GM13976 (cell line): ENCODE measurements at places on chromosomes 12 and 14.

- DNase-seq = no peak
These were observed 132.5 kb downstream of the KTN1 start for GRCh38 chr14:55712491-55712890.

- peak; percentile 11 for DNase-seq
These were observed 14.7 kb downstream of the RITA1 start for GRCh38 chr12:113200021-113200797.

DNA sequence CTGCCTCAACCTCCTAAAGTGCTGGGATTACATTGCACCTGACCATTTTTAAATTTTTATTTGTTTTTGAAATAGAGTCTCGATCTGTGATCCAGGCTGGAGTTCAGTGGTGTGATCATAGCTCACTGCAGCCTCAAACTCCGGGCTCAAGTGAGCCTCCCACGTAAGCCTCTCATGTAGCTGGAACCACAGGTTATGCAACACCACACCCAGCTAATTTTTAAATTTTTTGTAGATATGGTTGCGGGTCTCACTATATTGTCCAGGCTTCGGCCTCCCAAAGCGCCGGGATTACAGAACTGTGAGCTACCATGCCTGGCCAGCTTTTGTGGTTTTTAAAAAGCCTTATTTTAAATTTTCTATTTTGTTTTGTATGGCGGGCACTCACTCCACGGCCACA lies 2.2 kb upstream of the DRAM1 start:
- no peak for DNase-seq

DNA sequence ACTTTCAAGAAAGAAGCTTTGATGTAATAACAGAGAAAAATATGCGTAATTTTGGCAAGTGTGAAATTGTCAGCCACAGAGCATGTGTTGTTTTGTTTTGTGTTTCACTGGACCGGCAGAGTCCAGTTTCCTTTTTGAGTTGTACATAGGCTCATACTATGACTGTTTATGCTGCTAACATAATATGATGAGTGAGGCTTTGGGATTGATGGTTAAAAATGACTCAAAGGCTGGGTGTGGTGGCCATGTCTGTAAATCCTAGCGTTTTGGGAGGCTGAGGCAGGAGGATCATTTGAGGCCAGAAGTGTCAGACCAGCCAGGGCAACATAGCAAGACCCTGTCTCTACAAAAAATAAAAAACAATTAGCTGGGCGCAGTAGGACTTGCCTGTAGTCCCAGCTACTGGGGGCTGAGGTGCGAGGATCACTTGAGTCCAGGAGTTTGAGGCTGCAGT lies 487.9 kb downstream of the PCNX1 start:
- no peak for DNase-seq

- no peak for DNase-seq
These were observed 122.4 kb upstream of the PTPRQ start for GRCh38 chr12:80321653-80322052.

- no peak for DNase-seq
These were observed 197.6 kb downstream of the SLC38A4 start for GRCh38 chr12:46628176-46628575.

DNA sequence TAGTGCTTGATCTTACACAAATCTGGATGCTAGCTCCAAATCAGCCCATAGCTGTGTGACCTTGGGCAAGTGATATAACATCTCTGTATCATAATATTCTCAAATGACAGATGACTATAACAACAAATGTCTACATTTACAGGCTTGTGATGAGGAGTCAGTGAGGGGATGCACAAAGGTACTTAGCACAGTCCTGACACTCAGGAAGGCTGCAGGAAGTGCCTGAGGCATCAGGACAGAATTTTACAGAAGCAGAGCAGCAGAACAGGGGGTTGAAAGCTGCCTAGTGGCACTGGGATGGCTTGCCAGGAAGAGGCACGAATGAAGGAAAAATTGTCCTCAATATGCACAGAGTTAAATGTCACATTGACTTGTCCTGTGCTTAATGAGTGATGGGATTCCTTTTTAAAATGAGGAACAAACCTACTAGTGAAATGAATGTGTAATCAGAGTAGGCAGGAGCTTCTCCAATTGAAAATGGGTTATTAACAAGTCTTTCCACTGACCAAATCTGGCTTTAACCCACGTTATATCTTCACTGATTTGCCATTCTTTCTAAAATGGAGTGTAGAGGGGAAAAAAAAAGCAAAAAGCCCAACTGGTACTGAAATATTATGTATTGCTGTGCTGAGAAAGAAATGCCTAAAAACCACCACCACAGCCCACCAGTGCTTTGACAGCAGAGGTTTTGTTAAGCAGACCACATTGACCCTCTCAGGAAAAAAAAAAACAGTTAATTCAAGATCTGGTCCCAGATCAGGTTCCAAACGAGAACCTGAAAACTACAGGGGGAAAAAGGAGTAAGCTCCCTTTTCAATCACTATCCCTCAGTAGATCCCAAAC lies 11.6 kb downstream of the BTG1 start:
- DNase-seq = no peak
